PC-3 (cell line): ENCODE measurements at places on chromosomes 16 and 17.

- no peak for DNase-seq
Observed at GRCh38 chr16:50335196-50335958, 33.4 kb downstream of the BRD7 start.

DNA sequence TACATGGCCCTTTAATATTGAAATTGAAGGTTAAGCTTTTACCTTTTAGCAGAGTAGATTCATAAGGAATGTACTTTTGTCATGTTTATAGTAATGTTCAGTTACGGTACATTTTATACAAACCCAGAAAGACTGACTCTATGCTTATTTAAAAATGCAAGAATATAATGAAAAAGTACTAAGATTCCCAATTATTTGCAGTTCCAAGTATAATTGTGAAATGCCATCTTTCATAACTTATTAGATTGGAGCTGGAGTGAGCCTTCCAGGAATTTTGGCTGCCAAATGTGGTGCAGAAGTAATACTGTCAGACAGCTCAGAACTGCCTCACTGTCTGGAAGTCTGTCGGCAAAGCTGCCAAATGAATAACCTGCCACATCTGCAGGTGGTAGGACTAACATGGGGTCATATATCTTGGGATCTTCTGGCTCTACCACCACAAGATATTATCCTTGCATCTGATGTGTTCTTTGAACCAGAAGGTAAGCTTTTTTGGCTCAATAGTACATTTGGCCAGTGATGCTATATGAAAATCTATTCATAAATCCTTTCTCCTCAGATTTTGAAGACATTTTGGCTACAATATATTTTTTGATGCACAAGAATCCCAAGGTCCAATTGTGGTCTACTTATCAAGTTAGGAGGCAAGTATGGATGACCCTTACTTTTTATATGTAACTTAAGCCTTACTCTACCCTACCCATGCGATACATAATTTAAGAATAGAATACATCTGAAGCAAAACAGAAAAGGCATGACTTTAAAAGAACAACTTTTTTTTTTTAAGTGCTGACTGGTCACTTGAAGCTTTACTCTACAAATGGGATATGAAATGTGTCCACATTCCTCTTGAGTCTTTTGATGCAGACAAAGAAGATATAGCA lies 4.2 kb downstream of the SRSF2 start:
- DNase-seq: no peak

GRCh38 chr17:393806-394717 lies 41.5 kb upstream of the RPH3AL start:
- DNase-seq: no peak

GRCh38 chr16:64406770-64407181 lies 715.1 kb downstream of the CDH11 start:
- no peak for DNase-seq

DNA sequence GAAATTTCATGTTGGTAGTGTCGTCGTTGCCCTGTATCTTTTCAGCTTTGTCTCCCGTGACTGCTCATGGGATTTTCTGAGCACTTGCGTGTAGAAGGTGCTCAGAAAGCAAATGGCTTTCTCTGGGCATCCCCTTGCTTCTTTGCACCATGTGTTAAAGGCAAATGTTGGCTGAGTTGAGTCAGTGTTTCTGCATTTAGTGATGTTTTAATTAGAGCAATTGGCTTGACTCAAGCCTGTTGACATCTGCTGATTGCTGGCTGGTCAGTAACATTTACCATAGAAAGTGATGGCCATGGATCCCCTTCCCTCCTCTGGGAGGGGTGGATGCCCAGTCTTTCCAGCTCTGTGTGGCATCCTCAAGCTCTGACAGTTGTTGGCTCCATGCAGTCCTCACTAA lies 187.2 kb upstream of the MPHOSPH6 start:
- no peak for DNase-seq

DNA sequence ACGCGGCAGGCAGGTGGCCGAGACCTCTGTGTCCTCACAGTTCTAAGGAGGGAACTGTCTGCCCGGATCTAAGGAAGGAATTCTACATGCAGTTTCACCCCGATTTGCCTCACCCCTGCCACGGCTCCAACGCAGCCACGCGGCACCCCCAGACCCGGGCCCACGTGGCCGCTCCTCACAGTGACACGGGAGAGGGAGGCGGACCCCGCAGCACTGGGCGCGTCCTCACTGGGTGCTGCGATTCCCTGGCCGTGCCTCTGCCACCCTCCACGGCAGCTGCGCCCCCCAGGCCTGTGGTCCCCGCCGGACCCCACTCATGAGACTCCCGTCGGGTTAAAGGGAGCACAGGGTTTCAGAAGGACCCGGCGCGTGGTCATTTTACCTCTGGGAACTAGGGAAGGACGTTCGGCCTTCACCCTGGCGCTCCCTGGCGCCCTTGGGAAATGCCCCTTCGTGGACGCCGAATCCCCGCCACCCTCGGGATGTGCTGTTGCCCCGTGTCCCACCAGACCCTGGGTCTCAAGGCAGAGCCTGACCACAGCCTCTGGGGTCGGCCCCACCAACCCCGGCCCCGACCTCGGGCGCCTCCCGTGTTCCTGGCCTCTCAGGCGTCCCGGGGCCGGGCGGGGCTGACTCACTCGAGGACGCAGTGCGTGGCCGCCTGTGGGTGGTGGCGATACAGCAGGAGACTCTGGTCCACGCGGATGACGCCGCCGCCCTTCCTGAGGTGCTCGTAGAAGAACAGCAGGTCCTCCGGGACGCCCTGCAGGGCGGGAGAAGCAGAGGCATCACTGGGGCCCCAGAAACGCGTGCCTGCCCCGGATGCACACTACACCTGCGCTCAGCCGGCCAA lies 118.8 kb upstream of the METRNL start:
- no peak for DNase-seq

- DNase-seq: no peak
Observed at GRCh38 chr17:44176257-44176656, 5.8 kb downstream of the ASB16 start.

- no peak for DNase-seq
Observed at GRCh38 chr17:79985361-79985942, 50.2 kb downstream of the TBC1D16 start.

GRCh38 chr17:16882243-16882925 lies 89.5 kb downstream of the TNFRSF13B start:
- no peak for DNase-seq

DNA sequence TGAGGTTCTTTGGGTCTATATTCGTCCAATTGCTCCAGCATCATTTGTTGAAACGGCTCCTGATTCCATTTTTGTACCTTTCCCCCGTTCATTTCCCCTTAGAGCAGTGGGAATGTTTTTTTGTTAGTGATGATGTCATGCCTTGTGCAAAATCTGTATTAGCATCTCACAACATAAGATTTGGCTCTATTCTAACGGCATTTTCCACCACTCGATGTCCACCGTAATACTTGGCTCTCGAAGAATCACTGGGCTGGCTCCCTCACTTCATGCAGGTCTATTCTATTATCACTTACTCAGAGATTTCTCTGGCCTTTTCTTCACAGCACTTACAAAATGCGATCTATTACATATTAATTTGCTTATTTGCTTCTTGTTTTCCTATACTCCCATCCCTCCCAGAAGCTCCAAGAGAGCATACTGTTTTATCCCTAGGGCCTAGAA lies 571 bp upstream of the NME1 start:
- peak; percentile 40 for DNase-seq

GRCh38 chr16:57411362-57411976 lies 6.9 kb downstream of the CCL17 start:
- no peak for DNase-seq

DNA sequence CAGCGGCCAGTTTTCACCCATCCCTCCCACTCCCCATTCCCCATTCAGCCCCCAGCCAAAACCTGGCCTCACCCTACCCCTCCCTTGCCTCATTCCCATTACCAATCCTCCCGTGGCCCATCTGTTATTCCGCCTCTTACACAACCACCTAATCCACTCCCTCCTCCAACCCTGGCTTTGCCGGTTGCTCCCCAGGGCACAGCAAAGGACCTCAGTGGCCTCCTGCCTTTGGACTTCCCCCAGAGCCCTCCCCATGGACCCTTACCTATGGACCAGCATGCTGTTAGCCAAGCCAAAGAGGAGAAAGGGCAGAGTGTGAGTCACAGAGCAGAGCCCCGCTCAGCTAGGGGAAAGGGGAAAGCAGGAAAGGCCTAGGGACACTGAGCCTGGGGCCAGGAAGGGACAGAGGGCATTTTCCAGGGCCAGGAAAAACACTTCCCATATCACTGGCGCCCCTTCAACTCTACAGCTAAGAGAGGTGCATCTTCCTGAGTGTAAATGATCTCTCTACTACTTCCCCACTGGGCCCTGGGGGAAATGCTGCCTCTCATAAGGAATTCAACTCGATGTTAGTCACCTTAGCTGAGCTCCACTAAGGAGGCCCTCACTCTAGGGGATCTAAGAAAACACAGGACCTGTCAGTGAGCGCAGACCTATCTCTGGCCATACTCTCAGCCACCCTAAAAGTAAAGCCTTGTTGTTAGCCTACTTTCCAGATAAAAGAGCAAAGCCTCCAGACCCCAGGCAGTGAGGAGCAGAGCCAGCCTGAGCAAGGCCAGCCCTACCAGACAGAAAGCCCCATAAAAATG lies 10.6 kb downstream of the PEMT start:
- peak; percentile 70 for DNase-seq

DNA sequence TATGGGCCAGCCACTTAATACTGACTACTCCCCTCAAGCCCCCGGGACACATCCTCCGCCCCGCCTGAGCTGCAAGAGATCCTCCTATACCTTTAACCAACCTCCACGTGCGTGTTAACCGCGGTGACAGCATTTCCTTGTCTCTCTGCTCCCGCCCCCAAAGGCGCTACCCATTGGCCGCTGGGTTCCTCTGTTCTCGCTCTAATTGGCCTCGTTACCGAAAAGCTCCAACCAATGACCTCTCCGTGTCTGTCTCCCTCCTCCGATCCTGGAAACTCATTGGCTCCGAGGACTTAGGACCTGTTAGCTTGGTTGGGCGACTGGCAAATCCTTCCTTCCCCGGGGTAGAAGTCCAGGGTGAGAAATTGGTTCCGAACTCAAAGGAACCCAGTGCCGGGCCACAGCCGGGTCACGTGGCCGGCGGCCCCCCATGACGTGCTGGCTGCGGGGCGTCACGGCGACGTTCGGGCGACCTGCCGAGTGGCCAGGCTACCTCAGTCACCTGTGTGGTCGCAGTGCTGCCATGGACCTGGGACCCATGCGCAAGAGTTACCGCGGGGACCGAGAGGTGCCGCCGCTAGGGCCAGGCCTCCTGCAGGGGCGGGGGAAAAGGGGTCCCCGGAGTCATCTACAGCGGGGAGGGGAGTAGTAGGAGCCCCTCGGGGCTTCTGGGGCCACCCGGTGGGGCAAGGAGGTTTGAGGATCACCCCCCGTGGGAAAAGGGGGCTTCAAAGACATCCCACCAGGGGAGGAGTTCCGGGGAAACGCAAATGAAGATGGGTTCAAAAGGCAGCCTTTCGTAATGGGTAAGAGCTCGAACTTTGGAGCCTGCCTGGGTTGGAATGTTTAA lies at the start of gene PNPO:
TSS of gene PNPO (plus strand) at position 326 of the 850 bp plus-strand sequence. CDS start at position 431, 105 bp downstream.
- DNase-seq: peak; percentile 100

GRCh38 chr17:46943501-46944393 lies 20.8 kb downstream of the GOSR2 start:
- peak; percentile 40 for DNase-seq

DNA sequence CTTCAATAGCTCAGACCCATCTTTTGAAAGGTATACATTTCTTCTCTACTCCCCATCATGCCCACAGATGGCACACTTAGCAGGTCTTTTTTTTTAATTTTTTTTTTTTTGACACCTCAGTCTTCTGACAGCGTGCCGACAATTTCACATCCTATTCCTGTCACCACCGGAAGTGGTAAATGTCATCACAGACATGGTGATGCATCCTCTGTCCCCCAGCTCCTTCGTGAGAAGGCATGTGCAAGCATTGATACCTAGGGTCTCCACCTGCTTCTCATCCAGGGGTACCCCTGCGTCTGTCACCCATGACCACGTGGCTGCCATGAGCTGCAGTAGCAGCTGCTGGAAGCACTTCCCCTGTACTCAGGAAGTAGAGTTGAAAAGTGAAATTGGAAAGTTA lies 35.6 kb downstream of the ELAC2 start:
- no peak for DNase-seq
